ENCODE measurements at places on chromosomes 5 and 9. TPM values are rescaled to one million over a fixed set of nuclear protein-coding genes. Genes with fewer than 3 reads are reported as not detected.

Gene IL4
- total RNA-seq, result not detected

Gene CYLC2
- total RNA-seq, result not detected

Gene ACSL6
- total RNA-seq, result 0.09 TPM

Gene CER1
- not detected for total RNA-seq

Gene FOXD4L6
- total RNA-seq, result under 0.01 TPM

Gene SLC34A3
- total RNA-seq, result not detected

Gene IL13
- not detected for total RNA-seq

Gene ARPC5L
- 21.1 TPM for total RNA-seq

Gene SLC9A3
- total RNA-seq, result 1.5 TPM

Gene RETREG1
- total RNA-seq, result 0.51 TPM

Gene ADAMTS6
- 47.0 TPM for total RNA-seq

Gene SLC28A3
- not detected for total RNA-seq

Gene TMEM252
- not detected for total RNA-seq

DNA sequence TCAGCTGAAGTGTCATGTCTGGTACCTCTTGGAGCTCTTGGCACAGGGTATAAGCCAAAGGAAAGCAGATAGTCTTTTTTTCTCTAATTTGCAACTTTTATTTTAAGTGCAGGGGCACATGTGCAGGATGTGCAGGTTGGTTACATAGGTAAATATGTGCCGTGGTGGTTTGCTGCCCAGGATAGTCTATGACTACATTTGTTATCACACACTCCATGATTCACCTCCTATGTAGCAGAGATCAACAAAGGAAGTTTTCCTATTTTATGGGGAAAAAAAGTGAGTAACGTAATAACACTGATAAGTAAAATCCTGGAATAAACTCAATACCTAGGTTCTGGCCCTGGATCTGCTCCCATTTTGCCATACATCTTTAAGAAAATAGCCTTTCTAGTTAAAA, 234.6 kb downstream of the CAAP1 start:
- DNase-seq, result no peak

DNA sequence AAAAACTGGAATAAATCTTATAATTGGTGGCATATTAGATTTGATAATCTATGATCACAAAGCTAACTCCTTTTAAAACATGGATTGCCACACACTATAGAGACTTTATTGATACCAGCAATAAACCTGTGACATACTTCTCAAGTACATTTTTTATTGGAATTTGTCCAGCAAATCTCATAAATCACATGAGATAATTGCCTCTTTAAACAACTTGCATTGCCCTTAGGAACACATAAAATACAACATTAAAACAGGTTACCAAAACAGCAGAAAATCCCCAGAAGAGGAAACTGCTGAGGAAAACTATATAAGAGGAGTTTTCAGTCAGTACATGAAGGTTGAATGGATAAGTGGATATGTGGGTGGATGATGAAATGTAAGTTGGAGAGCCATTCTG, 124.6 kb downstream of the SNCAIP start:
- DNase-seq, result no peak

DNA sequence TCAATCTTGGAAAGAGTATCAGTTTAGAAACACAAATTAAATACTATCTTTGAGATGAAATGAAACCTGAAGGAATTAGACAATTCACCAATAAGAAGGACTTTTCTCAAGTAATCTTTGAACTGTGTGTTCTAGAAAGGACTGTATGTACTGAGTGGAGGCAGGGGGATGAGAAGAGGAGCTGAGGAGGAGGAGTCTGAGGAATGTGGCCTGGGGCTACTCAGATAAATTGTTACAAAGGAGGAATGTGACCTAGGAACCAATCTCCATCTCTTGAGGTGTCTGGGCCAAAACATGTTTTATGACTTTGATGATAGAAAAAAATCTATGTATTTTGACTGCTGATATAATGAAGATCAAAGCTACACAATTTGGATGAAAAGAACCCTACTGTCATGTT, 124.3 kb upstream of the ANKRD55 start:
- no peak for DNase-seq

GRCh38 chr9:16898464-16898863, 28.0 kb upstream of the BNC2 start:
- DNase-seq, result no peak

DNA sequence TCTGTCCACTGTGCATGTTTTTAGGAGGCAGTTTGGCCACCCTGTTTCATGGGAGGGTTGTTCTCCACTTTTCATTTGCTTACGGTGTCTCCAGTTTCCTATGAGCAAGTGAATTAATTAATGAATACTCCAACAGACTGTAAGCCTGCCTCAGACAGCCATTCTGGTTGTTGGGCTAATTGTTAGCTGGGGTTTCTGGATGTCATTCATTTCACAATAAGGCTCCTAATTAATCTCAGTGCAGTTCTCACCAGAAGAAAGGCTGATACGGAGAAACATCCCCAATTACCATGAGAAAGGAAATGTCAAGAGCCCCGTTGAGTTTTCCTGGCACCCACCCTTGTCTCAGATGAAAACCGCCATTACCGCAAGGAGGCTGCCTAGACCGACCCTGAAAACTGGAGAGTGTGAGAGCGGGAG, 75.8 kb downstream of the MAP1B start:
- no peak for DNase-seq

GRCh38 chr5:145723516-145723915, 111.6 kb downstream of the PRELID2 start:
- no peak for DNase-seq

DNA sequence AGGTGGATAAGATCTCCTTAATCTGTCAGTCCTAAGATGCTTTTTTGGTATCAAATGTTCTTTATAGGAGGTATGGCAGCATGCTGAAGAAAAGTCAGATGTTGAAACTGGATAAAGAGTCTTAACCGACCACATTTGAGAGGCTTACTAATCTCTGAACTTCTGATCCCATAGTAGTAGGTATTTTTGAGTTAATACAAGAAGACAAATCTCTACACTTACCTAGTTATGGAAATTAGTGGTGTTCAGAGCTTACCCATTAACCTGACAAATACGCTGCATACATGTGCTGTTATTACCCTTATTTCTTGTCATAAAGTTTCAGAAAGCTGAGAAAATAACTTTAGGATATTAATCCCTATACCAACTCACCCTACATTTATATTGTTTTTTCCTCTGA, 83.0 kb downstream of the ISL1 start:
- DNase-seq, result no peak

DNA sequence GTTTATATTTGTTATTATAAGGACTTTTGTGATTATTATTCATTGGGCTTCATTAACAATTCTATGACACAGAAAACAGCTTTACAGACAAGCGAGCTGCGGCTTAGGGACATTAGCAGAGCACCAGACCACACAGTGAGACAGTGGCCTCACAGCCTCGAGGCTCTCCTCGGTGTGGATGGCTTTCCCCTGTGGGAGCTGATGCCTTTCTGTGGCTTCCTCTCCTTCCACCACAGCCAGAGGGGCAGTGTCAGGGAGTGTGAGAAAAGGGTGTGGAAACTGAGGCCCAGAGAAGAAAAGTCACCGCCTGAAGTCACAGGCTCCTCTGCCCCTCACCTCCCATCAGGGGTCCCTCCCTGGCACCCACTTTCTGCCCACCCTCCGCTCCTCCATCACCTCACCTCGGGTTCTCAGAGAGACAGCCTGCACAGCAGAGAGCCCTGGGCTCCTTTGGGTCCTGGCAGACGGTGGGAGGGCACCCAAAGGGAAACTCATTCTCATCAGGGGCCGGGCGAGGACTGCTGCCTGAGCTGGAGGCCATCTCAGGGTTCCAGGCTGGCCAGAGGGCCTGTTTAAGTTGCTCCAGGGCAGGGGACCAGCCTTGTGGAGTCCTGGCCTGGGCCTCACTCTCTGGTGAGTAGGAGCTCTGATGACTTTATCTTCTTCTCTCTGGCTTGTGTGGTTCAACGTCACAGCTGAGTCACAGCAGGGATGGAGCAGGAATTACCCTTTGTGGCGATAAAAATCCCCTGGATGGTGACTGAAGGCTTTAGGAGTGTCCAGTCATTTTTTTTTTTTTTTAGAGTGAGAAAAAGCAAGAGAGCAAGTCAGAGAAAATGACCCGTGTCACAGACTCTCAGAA, 830 bp downstream of the TRAF1 start:
- DNase-seq, result peak; percentile 79

DNA sequence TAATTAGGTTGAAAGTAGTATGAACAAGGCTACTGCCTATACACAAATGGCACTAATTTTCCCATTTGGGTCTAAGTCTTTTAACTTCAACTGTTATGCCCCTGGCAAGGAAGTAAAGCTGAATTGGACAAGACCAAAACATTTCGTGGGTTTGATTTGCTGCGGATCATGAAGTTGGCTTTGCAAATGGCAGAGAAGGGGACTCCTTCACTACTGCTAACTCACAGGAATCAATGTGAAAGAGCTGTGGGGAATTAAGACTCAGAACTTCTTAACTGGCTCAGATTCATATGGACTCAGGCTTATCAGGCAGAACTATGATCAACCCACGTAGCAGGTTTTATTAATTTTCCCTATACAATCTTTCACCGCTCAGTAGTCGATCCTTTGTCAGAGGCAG, 73.8 kb upstream of the IFNE start:
- DNase-seq, result peak; percentile 38

DNA sequence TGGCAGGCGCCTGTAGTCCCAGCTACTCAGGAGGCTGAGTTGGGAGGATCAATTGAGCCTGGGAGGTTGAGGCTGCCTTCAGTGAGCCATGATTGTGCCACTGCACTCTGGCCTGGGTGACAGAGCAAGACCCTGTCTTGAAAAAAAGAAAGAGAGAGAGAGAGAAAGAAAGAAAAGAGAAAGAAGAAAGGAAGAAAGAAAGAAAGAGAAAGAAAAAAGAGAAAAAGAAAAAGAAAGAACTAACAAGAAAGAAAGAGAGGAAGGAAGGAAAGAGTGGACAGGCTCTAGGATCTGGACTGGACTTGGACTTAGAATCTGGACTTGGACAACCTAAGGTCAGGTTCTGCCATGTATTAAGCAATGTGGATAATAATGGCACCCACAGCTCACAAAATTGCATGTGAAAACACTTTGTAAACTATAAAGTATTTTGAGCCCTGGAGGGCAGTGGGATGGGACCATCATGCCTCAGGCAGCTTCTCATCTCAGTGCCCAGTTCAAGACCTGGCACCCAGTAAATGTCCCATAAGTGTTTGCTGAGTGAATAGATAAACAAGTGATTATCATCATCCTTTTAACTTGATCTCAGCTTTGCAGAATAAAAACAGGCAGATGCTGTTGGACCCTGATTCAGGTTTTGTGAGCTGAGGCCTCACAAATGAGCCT, 12.8 kb upstream of the PHF19 start:
- no peak for DNase-seq

DNA sequence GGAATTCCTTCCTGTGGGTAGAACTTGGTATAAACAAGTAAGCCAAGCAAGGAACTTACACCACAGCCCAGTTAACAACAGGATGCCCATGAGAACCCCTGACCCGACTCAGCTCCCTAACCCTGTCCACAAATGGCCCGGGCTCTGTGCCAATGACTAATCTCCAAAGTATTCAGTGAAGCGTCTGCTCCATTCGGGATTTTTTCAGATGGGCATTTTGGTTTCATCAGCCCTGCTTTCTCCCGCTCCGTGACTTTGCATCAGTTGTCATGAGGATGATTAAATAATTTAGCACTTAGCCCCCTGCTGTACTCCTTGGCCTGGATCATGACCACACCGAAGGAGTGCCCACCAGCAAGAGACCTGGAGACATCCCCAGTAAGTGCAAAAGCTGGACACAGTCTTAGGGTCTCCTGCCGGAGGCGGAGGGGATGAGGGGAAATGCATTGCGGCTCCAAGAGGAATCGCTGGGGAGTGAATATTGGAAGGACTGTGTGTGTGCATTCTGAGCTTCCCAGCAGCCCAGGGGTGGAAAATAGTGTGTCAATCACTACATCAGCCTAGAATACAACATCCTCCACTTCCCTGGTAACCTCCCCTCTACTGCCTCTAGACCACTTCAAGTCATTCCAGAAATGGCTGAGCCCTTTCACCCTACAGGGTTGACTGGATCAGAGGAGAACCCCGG, 41.4 kb upstream of the DNAH5 start:
- DNase-seq, result peak; percentile 94

DNA sequence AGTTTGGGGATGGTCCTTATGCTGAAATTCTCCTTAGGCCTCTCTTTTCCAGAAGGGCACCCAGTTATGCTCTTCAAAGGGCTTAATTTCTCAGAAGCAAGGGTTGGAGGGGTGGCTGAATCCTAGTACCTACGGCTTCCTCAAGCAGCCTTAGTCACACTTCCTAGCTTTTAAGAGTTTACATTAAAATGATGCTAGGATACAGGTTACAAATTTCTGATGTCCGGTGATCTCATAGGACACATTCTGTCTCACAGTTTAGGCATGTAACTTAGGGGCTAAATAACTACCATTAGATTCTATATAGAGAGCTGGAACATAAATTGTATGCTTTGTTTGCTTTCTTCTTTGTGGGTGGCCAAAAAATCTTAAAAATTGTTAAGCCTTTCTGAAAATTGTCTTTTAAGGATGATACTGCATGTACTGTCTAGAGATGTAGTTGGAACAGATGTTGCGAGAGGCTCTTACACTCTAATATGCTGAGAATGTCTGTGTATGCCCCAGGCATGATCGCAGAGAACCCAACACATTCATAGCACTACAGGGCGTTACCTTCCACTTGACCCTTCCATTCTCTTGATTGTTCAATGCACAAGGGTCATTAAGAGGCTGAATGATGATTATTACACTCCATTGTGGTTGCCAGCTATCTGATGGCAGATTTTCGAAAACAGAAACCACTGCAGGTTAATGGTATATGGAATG, 139.1 kb downstream of the TMEM38B start:
- no peak for DNase-seq

GRCh38 chr5:153340738-153341137, 149.7 kb upstream of the GRIA1 start:
- DNase-seq, result no peak

- peak; percentile 16 for DNase-seq
Measured at GRCh38 chr5:74140409-74140808, 500.1 kb downstream of the ENC1 start.

GRCh38 chr9:127451858-127452656, 747 bp downstream of the LRSAM1 start:
- peak; percentile 60 for DNase-seq

DNA sequence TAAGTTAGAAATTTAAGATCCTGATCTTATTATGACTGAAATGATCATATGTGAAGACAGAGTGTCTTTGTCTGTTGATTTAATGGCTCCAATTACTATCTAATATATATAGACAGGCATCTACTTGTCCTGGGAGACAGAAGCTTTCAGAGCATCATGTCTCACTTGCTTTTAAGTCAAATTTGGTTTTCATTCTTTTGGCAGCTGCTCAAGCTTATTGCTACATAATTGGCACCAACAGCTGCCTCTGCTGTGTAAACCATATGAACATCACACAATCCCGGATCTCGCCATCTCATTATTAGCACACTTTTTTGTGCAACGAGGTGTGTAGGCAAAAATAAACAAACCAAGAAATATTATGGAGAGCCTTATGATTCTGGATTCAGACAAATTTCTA, 1717.9 kb downstream of the EFNA5 start:
- DNase-seq, result no peak

GRCh38 chr9:81776834-81777233, 87.5 kb upstream of the TLE1 start:
- no peak for DNase-seq

DNA sequence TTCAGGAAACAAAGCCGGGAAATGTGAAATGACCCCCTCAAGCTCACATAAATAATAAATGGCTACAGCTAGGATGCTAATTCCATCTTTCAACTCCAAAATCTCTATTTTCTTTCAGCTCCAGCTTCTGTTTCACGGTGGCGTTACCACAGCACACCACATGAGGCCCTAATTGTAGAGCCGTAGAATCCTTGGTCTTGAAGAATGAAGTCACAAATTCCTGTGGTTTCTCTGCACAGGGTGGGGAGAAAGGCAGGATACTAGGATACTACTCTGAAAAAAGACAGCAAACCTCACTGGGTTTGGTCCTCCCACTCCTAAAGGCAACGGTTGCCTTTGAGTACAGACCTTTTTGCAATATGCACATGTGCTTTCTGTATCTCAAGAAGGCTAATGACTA, 13.9 kb upstream of the RARS1 start:
- DNase-seq, result no peak
